ENCODE measurements at places on chromosomes 7 and 10.

DNA sequence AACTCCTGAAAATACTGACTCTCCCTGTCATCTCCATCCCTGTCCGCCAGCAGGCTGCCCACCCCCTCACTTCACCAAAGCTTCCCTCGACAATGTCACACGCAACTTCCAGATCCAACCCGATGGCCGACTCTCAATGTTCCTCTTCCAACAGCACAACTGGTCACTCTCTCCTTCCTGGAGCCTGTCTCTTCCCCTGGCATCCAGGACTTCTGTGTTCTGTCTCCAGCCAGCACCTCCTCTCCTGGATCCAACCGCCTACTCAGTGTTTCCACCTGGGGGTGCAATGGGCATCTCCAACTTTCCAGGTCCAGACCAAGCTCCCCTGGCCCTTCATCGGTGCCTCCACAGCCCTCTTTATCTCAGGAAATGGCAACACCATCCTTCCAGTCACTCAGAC lies 8.6 kb downstream of the CPA5 start:
- no peak for DNase-seq

DNA sequence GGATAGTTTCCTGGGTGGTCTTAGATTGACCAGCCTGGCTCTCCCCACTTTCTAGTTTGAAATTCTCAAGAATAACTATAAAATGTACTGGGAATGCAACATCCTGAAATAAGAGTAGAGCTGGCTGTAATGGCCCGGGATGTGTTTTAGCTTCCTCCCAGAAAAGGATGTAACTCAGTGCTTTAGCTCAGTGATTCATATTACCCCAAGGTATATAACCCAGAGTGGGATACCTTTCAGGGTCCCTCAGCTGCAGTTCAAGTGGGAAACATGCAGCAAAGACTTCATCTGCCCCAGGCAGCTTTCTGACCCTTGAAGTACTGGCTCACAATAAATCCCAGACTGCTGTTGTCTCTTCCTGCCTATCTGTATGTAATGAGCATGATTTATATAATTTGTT lies 666.7 kb upstream of the KCND2 start:
- no peak for DNase-seq

DNA sequence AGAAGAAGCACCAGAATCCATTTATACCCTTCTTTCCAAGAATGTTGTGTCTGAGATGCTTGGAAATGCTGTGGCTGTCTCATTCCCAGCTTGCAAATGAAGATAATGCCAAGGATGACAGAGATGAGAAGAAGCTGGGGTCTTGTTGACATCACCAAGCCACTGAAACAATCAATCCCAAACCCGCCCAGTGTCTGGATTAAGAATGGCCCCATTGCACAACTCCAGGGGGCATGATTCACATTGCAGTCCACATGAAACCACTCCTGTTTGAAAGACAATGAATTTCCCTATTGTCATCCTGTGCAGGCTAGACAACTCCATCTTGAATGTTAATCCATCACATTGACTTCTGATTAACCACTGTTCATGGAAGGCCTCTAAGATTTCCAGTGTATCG lies 28.6 kb downstream of the SORBS1 start:
- no peak for DNase-seq

- no peak for DNase-seq
Measured at GRCh38 chr10:117876210-117876609, 170.5 kb downstream of the RAB11FIP2 start.

DNA sequence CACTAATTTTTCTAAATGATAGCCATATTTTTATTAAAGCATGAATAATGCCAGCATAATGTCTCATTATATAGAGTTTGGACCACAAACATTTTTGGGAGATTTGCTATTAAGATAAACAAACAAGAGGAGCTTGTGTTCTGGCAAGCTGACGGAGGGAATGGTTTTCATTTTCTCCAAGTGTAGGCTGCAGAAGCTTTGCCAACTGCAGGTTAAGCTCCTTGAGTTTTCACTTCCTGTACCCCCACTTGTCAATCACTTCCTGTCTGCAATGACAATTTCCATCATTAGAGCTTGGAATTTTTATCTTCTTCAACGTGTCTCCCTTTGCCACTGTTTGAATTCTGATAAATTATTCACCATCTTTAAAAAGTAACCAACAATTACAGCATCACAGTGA lies 13.4 kb downstream of the EBF3 start:
- DNase-seq, result no peak

DNA sequence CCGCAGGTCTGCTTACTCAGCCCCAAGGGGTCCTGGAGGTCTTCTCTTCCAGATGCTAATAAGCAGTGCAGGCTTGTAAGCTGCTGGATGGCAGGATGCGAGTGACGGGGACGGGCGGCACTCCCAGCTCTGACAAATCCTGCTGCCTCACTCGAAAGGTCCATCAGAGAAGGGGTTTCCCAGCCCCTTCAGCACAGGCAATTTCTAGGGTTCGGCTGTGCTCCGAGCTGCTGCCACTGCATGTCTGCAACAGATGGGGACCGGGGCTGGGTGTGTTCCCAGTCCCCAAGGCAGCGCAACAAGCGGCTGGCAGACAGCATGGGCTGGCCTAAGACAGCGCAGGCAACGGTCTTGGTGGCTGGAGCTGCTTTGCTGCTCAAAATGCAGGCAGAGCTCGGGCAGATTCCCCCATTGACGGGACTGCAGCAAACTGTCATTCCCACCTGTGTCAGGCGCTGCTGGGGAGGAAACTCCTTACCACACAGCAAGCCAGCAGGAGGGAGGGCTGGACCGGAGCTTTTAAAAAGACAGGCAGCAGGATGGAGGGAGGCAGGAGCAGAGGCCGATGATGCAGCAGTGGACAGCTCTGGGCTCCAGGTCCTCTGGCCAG lies 62.4 kb downstream of the PRKAG2 start:
- no peak for DNase-seq

DNA sequence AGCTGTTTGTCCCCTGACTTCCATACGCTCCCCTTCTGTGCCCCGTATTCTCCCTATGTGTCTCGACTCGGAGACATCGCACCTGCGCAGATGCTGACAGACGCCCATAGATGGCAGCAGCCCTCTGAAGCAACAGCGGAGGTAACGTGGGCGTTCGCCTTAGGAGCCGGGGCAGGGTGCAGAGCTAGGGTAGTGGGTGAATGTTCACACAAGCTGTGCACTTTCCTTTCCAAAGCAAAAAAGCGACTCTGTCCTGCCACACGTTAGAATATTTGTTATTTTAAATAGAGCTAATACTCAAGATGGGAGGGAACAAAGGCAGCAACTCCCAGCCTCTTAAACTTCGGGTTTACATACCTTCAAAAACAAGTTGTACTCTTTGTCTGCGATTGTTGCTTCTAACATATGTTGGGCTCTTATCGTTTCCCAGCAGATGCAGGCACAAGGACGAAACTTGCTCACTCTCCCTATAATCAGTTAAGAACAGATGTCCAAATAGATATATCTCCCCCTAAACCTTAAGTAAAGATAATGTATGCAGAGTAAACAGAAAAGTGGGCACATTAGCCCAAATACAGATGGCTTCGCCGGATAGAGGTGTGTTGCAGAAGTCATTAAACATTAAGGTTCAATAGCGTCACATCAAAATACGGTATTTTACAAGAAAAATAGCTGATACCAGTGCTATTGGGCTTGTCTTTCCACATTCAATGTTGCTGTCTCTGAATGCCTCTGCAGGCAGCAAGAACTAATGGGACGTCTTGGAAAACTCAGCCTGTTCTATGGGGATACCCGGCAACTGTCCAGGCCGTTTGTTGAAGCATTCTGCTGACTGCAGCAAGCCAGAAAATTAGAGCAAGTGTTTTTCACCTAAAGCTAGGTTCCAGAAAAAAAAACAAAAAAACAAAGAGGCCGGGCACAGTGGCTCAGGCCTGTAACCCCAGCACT lies 340.3 kb upstream of the PRKCQ start:
- no peak for DNase-seq

GRCh38 chr7:44881610-44882009 lies 3.7 kb downstream of the PURB start:
- DNase-seq, result no peak

GRCh38 chr10:61140765-61141392 lies 196.9 kb upstream of the RHOBTB1 start:
- peak; percentile 26 for DNase-seq

GRCh38 chr7:46208635-46209525 lies 287.8 kb upstream of the IGFBP3 start:
- DNase-seq, result no peak

- no peak for DNase-seq
Measured at GRCh38 chr7:68998136-68998535, 600.1 kb upstream of the AUTS2 start.

DNA sequence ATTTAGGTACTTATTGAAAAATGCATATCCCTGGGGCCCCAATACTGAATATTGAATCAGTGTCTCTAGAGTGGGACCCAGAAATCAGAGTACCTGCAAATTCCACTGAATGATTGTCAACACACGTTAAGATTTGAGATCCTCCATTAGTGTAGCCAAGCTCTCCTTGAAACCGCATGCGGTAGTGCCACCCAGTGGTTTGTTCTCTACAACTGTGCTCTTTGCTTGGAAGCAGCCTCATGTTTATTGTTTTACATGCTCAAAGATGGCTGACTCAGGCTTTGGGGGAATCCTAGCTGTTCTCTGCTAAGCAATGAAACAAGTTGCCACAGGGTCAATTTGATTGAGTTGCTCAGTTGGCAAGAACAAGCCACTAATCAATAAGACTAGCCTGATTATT lies 340.2 kb upstream of the CELF2 start:
- DNase-seq, result peak; percentile 26

Measured in HS-27A (cell line).